ENCODE measurements at places on chromosomes 5 and 9. TPM values are rescaled to one million over a fixed set of nuclear protein-coding genes. Genes with fewer than 3 reads are reported as not detected.

GRCh38 chr9:86337469-86338108 lies 16.6 kb downstream of the TUT7 start:
- H3K36me3 ChIP-seq, result peaks cover 39% of the 10 kb centered on the region
- peak overlapping the region; percentile 18 for H3K27ac ChIP-seq
- peaks cover 17% of the 10 kb centered on the region for H3K4me1 ChIP-seq
- DNase-seq, result peak; percentile 47

GRCh38 chr9:133774799-133775198 lies 36.6 kb upstream of the SARDH start:
- DNase-seq, result no peak
- H3K27me3 ChIP-seq, result no peaks in the 10 kb centered on the region
- H3K4me1 ChIP-seq, result no peaks in the 10 kb centered on the region
- no peak overlapping the region for H3K4me3 ChIP-seq
- H3K36me3 ChIP-seq, result no peaks in the 10 kb centered on the region
- H3K27ac ChIP-seq, result no peak overlapping the region

SPAAR gene
- polyA plus RNA-seq, result not detected

DDX4 gene
- polyA plus RNA-seq, result not detected

Data from CD8-positive, alpha-beta memory T cell (primary cell).